ENCODE measurements at places on chromosomes 6 and 20.

DNA sequence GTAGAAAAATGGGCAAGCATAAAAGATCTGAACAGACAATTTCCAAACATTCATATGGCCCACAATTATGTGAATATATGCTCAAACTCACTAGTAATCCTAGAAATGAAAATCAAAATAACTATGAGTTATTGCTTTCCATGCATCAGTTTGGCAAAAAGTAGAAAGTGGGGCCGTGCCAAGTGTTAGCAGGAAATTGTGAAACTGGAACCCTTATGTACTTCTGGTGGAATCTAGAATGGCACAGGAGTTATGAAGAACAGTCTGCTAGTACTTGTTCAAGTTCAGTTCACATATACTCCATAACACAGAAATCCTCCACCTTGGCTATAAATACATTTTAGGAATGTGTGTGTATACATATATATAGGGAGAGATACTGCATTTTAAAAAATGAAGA is 89.8 kb downstream of the EYA2 start:
- DNase-seq, result no peak

DNA sequence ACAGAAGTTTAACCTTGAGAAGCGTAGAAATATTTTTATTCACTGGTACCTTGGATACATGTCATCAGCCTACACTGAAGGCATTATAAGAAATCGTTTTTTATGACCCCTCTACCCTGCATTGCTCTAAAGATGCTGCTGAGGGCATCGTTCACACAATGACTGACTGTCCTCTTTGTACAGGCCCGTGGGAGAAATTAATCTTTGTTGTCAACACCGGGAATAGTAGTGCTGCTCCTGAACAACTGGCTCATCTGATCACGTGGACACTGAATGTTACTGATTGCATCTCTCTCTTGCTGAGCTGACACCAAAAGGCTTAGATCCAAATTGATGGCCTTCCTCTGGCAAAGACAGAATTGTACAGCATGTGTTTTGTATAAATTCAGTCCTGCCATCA is 157.1 kb upstream of the SMLR1 start:
- no peak for DNase-seq

- no peak for DNase-seq
Measured at GRCh38 chr6:144547409-144547808, 262.3 kb downstream of the UTRN start.

DNA sequence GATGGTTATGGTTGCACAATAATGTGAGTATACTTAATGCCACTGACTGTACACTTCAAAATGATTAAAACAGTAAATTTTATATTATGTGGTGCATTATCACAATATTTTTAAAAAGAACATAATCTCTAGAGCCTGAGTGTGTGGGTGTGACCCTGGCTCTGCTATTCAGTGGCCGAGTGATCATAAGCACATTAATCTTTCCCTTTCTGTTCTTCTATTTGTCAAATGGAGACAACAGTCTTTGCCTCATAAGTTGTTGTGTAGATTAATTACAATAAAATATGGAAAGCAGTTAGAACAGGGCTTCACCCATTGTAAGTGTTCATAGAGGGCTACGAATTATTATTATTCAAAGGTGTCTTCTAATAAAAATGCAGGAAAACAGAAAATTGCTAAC is 548.6 kb downstream of the HTR1B start:
- no peak for DNase-seq

DNA sequence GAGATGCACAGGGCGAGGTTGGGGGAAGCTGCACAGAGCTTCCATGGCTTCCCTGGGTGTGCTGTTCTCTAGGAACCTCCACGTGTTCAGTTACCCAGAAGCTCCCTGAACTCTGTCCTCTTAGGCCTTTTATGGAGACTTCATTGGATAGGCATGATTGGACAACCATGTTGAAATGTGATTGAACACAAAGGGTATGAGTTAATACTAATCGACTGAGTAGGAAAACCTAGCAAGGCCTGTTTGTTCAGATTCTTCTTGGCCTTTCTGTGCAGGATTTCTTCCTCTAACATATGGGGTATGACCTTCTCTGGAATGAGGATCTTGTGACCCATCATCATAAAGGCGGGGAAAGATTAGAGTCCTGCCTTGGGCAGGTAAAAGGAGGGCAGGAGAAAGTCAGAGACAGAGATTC is 70.7 kb upstream of the SMIM29 start:
- no peak for DNase-seq

- DNase-seq, result no peak
Measured at GRCh38 chr20:62149532-62150309, 6.2 kb downstream of the SS18L1 start.

DNA sequence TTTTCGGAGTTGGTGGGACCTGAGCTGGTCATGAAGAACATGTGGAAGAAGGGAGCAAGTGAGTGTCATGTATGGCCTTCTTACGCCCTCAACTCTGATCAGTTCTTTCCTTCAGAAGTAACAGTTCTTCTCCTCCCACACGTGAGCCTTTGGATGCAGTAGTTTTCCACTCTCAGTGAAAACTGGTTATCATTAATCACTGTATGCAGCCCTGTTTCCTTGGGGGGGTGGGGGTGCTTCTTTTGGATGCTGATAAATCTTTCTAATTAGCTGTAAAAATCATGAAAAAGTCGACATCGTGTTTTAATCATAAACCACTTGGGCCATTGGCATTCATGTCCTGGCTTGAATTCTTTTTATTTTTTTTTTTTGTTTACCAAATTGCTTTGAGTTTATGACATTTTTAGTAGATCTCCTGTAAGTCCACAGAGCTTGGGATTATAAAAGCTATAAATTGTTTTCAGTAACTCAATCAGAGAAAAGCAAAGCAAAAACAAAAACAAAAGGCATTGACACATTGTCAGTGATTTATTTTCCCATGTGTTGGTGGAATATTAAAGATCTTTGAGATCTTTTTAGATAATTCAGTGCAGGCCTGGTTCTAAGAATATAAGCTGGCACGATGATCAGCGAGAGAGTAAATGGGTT is 84.8 kb downstream of the TRMT11 start:
- no peak for DNase-seq

GRCh38 chr6:45916692-45917091 is 99.0 kb downstream of the CLIC5 start:
- DNase-seq, result no peak
